ENCODE measurements at places on chromosomes 1 and 21. TPM values are rescaled to one million over a fixed set of nuclear protein-coding genes. Genes with fewer than 3 reads are reported as not detected.
A peak's percentile ranks its signal among the peaks of the same experiment; 100 is the strongest.

- DNase-seq, result no peak
These were observed 10.2 kb downstream of the CXADR start for GRCh38 chr21:17523007-17523451.

- no peak for DNase-seq
These were observed 41.3 kb upstream of the PLA2G5 start for GRCh38 chr1:20028726-20029125.

DNA sequence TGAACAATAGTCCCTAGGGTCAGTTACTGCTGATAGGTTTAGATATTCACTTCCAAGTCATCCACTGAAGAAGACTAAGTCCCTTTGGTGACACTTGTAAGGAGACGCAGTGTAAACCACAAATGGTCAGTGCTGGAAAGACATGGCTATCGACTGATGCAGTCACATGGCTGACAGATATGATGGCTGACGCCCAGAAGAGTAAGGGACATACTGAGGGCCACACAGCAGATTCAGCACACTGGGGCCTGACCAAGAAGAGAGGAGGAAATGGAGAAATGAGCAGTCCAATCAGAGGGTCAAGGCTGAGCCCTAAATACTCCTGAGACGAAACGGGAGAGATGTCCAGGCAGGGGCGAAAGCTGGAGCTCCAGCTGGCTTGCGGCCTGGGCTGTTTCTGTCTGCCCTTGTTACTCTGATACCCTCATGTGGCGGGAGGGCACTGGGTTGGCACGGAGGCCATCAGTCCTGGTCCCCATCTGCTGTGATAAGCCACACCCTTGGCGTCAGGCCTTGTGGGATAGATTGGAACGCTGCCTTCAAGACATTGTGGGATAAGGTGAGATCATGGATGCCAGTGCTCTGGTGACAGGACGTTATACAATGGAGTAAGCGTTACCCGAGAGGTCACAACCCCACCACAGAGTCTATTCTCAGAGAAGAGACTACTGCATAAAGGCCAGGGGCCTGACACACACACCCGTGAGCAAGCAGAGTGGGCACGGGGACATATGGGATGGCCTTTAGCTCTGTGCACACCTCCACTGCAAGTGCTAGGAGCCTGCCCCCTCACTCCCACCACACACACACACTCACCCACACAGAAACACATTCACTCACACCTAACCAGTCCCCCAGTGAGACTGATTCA is 158.4 kb downstream of the TRABD2B start:
- DNase-seq, result no peak

DNA sequence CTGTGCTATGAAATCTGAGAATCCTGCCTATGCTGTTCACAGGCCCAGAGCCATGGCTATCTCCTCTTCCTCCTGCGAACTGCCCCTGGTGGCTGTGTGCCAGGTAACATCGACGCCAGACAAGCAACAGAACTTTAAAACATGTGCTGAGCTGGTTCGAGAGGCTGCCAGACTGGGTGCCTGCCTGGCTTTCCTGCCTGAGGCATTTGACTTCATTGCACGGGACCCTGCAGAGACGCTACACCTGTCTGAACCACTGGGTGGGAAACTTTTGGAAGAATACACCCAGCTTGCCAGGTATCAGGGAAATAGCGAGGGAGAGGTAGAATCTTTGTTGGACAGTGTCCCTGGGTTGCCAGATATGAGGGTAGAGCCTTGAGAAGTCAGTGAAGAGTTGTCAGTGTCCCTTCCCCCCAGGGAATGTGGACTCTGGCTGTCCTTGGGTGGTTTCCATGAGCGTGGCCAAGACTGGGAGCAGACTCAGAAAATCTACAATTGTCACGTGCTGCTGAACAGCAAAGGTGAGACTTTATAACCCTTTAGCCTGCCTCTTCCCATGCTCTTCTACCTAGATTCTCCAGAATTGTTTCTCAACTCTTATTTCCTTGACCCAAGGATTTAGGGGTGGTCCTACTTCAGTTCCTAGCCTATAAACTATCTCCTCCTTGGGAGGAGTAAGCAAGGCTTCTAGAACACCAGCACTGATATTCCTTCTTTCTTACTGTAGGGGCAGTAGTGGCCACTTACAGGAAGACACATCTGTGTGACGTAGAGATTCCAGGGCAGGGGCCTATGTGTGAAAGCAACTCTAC is 1.4 kb downstream of the NIT1 start:
- DNase-seq, result no peak

DNA sequence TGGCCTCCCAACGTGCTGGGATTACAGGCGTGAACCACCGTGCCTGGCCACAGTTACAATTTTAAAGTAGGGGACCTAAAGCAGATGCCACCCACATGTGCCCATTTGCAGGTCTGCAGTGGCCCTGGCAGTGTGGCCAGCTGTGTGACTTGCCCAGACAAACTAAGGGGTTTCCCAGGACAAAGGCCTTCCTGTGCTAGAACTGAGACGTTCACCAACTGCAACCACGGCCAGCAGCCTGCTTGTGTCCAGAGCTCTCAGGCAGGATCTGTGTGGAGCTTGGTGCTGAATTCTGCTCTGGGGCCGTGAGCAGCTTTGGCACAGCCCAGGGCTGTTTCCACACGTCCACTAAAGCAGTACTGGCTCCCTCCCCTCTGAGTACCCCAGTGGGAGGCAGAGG is 10.6 kb upstream of the PTTG1IP start:
- no peak for DNase-seq

GRCh38 chr1:234927312-234927970 is 201.2 kb downstream of the TOMM20 start:
- peak; percentile 43 for DNase-seq

GRCh38 chr1:39509360-39510009 is 18.0 kb downstream of the BMP8A start:
- no peak for DNase-seq

DNA sequence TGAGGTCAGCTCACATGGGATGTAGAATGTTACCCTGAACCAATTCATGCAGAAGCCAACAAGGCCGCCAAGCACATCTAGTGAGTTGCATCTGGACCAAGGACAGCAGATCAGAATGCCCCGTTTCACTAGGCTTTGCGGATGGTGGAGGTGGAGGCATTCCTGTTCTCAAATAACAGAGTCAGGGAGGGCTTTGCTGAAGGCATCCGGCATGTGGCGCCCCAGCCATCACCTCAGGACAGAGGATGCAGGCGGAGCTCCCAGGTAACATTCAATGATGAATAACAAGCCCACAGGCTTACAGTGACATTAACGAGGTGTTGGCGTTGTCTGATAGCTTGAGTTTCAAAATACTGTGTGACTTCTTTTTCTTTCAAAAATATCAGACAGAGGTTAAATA is 476.2 kb downstream of the CAMTA1 start:
- no peak for DNase-seq

DNA sequence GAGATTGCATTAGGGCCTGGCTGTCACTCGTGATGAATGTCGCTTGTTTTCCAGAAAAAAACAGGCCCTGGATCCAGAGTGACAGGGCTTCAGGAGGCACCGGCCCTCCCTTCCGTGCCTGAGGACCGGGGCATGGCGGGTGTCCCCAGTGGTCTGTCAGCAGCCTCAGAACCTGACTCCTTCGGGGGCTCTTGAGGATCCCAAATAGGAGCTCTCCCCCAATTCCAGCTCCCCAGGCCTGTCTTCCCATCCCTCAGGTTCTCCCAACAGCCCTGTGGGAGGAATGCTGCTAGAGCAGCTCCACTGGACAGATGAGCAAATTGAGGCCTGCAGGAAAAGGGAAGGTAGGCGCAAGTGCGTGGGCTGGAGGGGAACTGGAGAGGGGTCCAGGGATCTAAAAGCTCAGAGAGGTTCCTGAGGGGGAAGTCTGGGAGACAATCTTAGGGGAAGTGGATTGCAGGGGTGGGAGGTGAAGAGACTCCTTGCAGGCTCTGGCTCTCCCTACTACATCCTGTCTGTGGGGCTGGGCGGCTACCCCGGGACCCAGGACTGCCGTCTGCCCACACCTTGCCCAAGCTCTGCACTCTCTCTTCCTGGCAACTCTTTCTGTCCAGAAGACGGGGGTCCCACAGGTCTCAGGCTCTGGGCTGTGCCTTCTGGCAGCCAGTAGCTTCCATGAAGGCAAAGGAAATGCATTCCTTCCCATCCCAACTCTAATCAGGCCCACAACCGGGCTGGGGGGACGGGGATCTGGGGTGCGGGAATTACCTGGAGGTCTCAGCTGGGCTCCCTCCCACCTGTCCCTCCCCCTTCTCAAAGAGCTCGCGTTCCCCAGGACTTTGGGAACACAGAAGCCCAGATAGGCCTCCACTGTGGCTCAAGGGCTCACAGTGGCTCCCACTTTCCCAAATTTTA is 105.7 kb upstream of the CASZ1 start:
- DNase-seq, result no peak

DNA sequence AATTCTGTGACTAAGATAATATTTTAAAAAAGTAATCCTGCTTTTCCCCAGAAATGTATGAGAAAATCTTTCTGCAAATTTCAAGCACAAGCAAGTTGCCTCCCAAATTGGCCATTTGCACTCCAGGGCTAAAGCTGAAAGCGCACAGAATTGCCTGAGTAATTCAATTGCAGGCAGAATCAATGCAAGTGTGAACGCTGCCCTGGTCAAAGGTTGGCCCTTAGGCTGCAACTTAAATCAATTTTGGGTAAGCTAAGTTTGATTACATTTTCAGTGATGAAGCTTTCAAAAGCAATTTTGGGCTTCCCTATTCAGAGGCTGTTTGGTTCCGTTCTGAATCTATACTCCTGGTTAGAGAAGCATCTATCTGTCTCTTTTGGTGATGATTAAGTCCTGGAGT is 501.8 kb upstream of the ZRANB2 start:
- DNase-seq, result no peak

GRCh38 chr1:200983035-200983561 is 40.4 kb downstream of the KIF21B start:
- no peak for DNase-seq

DNA sequence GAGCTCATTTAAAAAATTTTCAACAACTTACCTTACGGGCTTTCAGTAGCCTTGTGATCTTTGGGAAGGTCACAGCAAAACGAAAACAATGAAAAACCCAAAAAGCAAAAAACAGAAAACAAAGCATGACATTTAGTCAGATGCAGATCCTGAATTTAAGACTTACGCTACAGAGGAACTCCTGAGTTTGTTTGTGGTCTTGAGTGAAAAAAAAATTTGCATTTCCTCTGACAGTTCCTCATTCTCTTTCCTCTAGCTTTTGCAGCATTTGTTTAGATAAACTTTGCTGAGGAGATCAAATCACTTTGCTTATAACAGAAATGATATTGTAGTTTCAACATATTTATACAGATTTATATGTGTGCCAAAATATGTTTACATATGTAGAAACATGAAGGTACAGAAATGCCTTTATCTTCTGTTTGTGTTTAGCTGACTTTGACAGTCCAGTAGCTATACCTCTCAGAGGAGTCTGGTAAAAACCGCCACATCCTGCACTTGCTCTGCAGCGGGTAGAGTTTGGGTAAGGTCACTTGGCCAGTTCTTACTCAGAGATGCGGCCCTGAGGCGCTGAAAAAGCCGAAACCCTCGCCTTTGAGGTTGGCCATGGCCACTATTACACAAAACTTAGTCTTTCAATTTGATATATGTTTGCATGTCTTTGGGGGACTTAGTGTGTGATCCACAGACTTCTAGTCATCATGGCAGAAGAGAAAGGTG is 142.5 kb downstream of the TNR start:
- DNase-seq, result no peak

DNA sequence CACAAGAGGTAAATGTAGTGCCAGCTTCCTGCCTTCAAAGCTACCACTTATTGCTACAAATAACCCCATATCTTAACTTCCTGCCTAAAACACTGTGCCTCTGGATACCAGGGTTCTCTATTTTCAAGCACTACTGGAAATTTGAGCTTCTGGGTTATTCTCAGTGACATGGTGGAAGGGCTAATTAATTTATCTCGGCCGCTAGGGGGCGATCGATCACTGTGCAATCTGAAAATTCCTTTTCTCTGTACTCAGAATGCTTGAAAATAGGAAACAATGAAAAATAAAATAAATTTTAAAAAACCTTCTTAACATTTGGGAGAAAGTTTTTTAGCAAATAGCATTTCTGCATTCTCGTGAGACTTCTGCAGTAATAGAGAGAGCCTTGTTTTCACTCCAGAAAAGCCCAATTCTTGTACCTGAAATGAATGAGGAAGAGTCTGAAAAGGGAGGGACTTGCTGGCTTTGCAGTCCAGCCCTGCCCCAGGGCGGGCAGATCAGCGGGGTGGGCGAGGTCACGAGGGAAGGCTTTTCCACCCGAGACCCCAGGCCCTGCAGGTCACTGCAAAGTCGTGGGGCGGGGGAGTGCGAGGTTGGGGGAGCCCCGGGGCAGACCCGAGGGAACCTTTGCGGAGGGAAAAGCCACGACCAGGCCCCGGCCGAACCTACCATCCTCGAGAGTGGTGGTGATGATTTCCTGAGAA is 276.7 kb downstream of the PCP4 start:
- DNase-seq, result peak; percentile 57

Gene TRIM67
- not detected for total RNA-seq

Gene ANGPTL1
- total RNA-seq, result 26.3 TPM

Gene IRF6
- 102 TPM for total RNA-seq

Gene DNASE2B
- total RNA-seq, result 0.34 TPM

Gene C1orf226
- 11.8 TPM for total RNA-seq

Gene AMY1B
- not detected for total RNA-seq

Gene MYOG
- total RNA-seq, result not detected

Gene RPS6KA1
- 23.2 TPM for total RNA-seq

Gene SLAMF9
- not detected for total RNA-seq

Gene FNDC10
- total RNA-seq, result 4.1 TPM
